Endothelial cell (in vitro differentiated cells): ENCODE measurements at places on chromosomes 4 and X. TPM values are rescaled to one million over a fixed set of nuclear protein-coding genes. Genes with fewer than 3 reads are reported as not detected.

The ERCC6L gene
- 1.7 TPM for total RNA-seq

DNA sequence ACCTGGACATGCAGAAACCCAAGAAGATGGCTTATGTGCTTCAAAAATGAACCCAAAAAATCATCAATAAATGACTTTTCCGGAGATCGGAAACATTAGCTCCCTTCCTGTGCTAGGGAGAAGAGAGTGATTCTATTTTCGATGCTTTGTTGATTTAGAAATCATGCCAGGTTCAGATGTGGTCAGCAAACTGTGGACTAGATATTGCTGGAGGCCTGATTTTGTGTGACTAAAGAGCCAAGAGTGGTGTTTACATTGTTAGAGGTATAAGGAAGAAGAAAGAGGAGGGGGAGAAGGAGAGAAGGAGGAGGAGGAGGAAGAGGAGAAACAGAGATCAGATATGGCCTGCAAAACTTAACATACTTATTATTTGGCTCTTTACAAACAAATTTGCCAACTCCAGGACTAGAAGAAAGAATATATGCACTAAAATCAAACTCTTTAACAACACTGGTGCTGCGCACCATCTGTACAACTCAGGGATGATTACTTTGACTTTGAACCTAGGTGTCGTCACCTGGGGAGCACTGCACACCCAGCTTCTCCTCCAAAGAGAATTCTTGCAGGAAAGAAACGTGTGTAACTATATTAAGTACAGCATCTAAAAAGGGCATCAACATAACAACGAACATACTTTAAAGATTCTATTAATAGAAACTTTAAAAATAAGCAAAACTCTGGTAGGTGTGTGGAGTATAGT, 664.9 kb upstream of the LCORL start:
- no peak overlapping the region for H3K4me3 ChIP-seq
- no peak for DNase-seq
- H3K36me3 ChIP-seq = no peaks in the 10 kb centered on the region
- H3K27me3 ChIP-seq = peaks cover 1% of the 10 kb centered on the region

GRCh38 chr4:108427946-108428485, 192.4 kb upstream of the RPL34 start:
- H3K4me3 ChIP-seq = no peak overlapping the region
- peaks cover 2% of the 10 kb centered on the region for H3K27me3 ChIP-seq
- H3K4me1 ChIP-seq = no peaks in the 10 kb centered on the region

DNA sequence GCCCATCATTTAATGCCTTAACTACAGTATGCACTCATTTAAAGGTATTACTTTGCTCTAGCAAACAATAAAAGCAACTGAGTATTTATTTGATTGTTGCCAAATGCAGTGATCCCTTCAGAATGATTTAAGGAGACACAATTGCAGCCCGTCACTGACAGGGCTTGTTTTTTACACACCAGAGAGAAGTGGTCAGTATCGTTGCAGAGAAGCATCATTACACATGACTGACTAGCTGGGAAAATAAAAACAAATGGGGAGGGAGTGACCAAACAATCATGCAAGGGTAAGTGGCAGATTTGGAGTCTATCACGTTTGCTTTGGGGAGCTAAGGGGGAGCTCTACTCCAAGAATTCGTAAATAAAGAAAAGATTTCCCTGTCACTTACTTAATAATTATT, 1685.3 kb upstream of the TENM3 start:
- no peak for DNase-seq
- no peak overlapping the region for H3K27ac ChIP-seq
- H3K36me3 ChIP-seq = no peaks in the 10 kb centered on the region
- peaks cover 3% of the 10 kb centered on the region for H3K4me1 ChIP-seq
- H3K27me3 ChIP-seq = peaks cover 3% of the 10 kb centered on the region

- no peak overlapping the region for H3K4me3 ChIP-seq
- H3K27me3 ChIP-seq = no peaks in the 10 kb centered on the region
- no peaks in the 10 kb centered on the region for H3K36me3 ChIP-seq
- no peak for DNase-seq
- H3K4me1 ChIP-seq = peaks cover 3% of the 10 kb centered on the region
Observed at GRCh38 chrX:13293700-13294099, 26.2 kb downstream of the ATXN3L start.

- peak overlapping the region; percentile 61 for H3K27ac ChIP-seq
- peaks cover 2% of the 10 kb centered on the region for H3K27me3 ChIP-seq
- peaks cover 45% of the 10 kb centered on the region for H3K36me3 ChIP-seq
- peak overlapping the region; percentile 66 for H3K4me3 ChIP-seq
Observed at GRCh38 chr4:77010841-77011354, 61.3 kb downstream of the SEPTIN11 start.

DNA sequence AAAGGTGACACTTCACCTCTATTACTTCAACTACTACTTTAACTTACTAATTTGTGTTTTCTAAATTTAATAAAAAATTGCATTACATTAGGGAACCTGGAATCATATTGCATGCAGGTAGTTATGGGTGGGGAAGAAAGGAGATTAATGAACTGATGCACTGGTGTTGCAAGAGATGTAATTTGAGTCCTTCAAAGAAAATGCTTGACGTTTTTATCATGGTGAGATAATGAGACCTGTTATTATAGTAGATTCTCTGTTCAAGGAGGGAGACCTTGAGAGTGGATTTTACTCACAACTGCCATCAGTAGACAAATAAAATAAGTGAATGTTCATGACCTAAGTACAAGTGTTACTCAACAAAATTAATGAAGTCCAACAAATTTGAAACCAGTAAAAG, 26.4 kb upstream of the MED14 start:
- H3K4me3 ChIP-seq = no peak overlapping the region
- no peak overlapping the region for H3K27ac ChIP-seq
- no peaks in the 10 kb centered on the region for H3K27me3 ChIP-seq
- peaks cover 6% of the 10 kb centered on the region for H3K4me1 ChIP-seq
- H3K36me3 ChIP-seq = no peaks in the 10 kb centered on the region

GRCh38 chr4:40992472-40993295, 221.7 kb downstream of the APBB2 start:
- no peak overlapping the region for H3K4me3 ChIP-seq
- no peak for DNase-seq
- H3K27me3 ChIP-seq = peaks cover 3% of the 10 kb centered on the region
- H3K4me1 ChIP-seq = peaks cover 36% of the 10 kb centered on the region
- H3K36me3 ChIP-seq = peaks cover 13% of the 10 kb centered on the region
- H3K27ac ChIP-seq = no peak overlapping the region

DNA sequence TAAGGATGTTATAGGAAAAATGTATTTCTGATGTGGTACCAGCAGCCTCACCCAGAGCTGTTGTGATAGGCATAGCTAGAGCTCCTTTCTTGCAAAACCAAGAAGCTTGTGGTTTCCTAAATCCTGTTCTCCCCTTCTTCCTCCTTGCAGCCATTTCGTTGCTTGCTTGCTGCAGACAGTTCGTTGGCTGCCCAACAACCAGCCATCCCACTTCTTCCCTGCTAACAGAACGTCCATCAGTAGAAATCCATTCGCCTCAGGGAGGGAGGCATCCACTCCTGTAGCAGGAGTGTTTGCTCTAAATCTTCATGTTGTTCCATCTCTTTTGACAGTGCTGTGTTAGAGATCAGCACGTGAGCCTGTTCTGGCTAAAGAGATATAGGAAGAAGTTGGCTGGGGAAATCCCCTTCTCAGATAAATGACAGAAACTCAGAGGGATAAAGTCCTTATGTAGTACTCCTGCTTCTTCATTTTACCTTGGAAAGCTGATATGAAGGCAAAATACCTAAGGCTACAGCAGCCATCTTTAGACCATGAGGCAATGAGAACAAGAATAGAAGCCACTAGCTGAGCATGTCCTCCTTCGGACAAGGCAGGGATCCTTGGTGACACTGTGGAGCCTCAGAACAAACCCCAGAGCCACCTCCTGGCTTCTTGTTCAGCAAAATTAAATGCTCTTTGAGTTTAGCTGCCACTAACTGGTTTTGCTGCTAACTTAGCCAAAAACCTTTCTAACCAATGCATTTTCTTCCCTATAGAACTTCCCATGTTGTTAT, 68.4 kb upstream of the RELL1 start:
- peaks cover 2% of the 10 kb centered on the region for H3K27me3 ChIP-seq
- no peak for DNase-seq
- H3K36me3 ChIP-seq = no peaks in the 10 kb centered on the region
- H3K4me3 ChIP-seq = no peak overlapping the region
- no peaks in the 10 kb centered on the region for H3K4me1 ChIP-seq
